ENCODE measurements at places on chromosomes 1 and 21.

DNA sequence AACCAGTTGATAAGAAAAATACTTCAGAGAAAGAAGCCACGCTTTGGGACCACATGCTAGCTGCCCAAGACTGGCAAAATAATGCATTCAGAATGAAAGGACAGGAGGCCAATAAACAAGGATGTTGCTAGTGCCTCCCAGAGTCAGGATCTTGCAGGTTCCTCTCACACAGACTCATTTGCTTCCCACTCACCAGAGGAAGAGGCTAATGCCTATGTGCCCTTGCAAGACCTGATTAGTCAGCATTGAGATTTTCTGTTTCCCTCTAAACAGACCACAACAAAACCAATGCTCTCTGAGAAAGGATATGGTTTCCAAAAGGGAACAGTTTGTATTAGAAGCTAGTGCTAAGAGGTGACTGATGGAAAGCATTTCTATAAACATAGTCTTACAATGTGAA, 85.7 kb downstream of the NRDC start:
- no peak for DNase-seq

- DNase-seq = no peak
These were observed 231.3 kb downstream of the SETD4 start for GRCh38 chr21:35829067-35829466.

- DNase-seq = no peak
These were observed 45.3 kb downstream of the HSF2BP start for GRCh38 chr21:43613755-43614638.

- no peak for DNase-seq
These were observed 104.5 kb upstream of the COL6A1 start for GRCh38 chr21:45877171-45877438.

DNA sequence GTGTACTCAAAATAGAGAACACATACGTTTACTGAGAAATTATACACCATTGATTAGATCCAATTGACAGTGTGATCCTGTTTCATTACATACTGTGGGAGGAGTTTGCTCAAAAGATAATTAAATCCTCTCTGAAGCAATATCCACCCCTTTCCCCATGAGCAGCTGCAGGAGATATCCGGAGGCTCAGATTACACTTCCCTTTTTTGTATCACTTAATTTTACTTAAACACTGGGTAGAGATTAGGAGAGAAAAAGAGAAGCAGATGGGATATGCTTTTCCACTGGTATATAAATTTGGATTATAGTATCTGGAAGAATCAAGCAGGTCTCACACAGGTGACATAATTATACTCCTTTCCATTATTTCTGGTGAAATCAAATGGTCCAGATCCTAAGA, 333.3 kb upstream of the ZRANB2 start:
- DNase-seq = no peak

GRCh38 chr21:33075596-33076195, 5.8 kb downstream of the OLIG1 start:
- DNase-seq = no peak

- no peak for DNase-seq
These were observed 256.7 kb upstream of the KIAA0040 start for GRCh38 chr1:175449306-175449705.

DNA sequence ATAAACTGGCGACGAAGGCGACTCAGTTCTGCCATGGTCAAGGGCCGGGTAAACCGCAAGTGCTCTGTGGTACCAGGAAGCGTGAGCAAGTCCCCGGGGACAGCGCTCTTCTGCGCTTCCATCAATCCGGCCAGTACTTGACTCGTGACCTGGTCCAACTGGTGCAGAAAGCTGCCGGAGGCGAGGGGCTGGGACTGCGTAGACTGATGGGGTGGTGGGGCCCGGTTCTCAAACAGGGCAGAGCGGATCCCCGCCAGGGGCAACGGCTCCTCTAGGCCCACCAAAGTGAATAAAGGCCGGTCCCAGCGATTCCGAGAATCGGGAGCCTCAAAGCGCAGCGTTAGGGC, 852 bp downstream of the KTI12 start:
- no peak for DNase-seq

GRCh38 chr1:50425376-50426107, 2.3 kb upstream of the DMRTA2 start:
- no peak for DNase-seq

DNA sequence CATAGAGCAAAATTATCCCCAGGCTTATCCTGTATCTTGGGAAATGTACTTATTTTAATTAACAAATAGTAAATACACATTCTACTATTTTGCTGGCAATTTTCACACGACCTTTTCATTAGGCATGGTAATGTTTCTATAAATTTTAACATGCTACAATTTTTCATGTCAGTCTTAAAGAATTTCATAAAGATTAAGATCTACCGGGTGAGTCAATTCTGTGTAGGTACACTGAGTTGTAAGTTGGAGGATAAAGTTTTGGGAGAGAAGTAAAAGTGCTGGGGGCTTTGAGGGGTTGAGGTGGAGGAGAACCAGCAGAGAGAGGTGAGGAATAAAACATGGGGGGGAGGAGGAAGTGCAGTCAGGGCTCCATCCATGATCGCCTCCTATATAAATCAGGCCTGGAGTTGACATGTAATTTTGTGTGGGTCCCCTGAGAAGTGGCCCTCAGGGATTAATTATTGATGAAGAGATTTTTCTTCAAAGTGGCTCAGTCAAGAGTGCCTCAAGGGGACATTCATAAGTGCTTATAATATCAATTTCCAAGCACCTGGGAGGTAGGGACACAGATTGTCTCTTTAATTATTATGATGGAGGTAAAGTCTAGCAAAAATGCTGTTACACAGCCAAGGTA, 7.2 kb downstream of the DPYD start:
- no peak for DNase-seq

DNA sequence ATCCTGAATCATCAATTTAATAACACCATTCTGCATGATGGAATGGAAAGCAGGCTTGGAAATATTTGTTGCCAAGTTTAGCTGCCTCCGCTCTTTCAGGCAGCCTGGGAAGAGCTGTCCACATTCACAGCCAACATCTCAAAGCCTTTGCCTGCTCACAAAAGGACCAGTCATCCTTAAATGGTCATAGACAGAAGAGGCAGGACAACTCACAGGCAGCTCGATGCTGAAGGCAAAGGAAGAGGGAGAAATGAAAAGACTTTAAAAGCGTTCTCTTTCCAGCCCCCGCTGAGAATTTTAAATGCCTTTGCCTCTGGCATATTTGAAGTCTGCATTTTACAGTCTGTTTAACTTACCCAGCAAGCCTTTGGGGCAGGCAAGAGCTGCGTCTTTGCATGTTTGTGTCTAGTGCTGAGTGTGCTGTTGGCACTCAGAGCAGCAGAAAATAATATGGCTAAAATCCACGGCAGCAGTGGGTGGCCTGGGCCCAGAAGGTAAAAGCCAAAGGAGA, 68.9 kb downstream of the NMNAT2 start:
- no peak for DNase-seq

- no peak for DNase-seq
These were observed 4.1 kb upstream of the ACOT11 start for GRCh38 chr1:54543729-54544496.

DNA sequence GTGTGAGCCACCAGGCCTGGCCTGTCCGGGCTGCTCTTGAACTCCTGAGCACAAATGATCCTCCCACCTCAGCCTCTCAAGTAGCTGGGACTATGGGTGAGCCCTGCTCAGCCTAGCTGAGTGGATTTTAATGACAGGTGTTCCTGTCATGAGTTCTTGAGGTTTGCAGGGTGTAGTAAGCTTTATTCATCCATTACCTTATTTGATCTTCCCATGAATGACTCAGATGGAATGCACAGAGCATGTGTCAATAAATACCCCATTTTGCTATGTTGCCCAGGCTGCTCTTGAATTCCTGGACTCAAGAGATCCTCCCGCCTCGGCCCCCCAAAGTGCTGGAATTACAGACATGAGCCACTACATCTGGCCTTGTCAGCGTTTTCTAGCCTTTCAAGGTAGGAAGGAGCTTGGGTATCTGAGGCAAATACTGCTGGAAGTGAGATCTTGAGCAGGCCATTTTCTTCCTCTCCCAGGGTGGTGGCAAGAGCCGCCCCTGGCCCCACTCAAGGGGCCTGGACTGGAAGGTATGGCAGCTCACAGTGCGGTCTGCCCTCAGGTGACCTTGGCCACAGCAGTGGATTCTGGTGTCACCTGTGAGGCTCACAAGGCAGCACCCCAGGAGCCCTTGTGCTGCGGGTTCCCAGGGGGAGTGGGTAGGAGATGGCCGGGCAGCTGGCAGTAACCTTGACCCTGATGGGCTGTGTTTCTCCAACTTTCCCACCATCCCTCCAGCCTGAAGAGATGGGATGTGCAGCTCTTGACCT, 20.0 kb downstream of the PIK3CD start:
- no peak for DNase-seq

GRCh38 chr1:247273013-247273412, 17.1 kb downstream of the VN1R5 start:
- DNase-seq = no peak

- no peak for DNase-seq
These were observed 588 bp upstream of the PACC1 start for GRCh38 chr1:212415107-212415841.

- no peak for DNase-seq
These were observed 56.4 kb downstream of the LDLRAD2 start for GRCh38 chr1:21868482-21868881.

- DNase-seq = no peak
These were observed 47.8 kb downstream of the ADGRL4 start for GRCh38 chr1:78958711-78959110.

GRCh38 chr1:157652859-157653493, 47.6 kb downstream of the FCRL3 start:
- DNase-seq = no peak

GRCh38 chr1:245541369-245541768, 386.6 kb downstream of the KIF26B start:
- no peak for DNase-seq

DNA sequence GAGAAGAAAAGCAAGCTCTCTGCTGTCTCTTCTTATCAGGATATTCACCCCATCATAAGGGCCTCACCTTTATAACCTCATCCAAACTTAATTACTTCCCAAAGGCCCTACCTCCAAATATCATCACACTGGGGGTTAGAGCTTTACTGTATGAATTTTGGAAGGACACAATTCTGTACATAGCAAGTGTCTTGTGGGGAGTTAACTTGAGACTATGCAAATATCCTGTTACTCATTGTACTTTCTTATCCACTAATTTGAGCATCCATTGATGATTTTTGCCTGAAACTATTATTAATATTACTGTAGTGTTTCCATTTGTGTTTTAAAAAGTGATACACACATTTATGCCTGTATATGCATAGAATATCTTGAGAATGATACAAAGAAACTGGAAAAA, 129.1 kb upstream of the IVNS1ABP start:
- DNase-seq = no peak

GRCh38 chr1:180117764-180118116, 36.9 kb upstream of the QSOX1 start:
- no peak for DNase-seq

All from esophagus squamous epithelium (tissue), 5 donors.